CD8-positive, alpha-beta T cell (primary cell): ENCODE measurements at places on chromosomes 12 and 14. TPM values are rescaled to one million over a fixed set of nuclear protein-coding genes. Genes with fewer than 3 reads are reported as not detected.

DNA sequence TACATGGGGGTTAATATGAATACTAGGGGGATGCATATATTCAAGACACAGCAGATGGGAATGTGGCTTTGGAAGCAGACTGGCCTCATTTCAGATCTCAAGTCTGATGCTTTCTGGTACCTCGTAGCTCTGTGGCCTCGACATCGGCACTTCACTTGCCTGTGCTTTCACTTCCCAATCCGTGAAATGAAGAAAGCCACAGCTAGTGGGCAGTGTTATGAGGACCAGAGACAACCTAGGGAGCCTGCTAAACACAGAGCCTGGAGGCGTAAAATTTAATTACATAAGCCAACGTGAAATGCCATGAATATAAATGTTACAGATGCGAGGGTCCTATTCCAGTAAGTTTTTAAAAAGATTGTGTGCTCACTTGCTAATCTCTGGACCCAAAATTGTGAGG is 286.0 kb downstream of the TMEM132D start:
- DNase-seq = no peak

Gene WNT1
- total RNA-seq = 5.6 TPM

GRCh38 chr12:5222011-5222461 is 178.4 kb downstream of the KCNA5 start:
- DNase-seq = no peak

DNA sequence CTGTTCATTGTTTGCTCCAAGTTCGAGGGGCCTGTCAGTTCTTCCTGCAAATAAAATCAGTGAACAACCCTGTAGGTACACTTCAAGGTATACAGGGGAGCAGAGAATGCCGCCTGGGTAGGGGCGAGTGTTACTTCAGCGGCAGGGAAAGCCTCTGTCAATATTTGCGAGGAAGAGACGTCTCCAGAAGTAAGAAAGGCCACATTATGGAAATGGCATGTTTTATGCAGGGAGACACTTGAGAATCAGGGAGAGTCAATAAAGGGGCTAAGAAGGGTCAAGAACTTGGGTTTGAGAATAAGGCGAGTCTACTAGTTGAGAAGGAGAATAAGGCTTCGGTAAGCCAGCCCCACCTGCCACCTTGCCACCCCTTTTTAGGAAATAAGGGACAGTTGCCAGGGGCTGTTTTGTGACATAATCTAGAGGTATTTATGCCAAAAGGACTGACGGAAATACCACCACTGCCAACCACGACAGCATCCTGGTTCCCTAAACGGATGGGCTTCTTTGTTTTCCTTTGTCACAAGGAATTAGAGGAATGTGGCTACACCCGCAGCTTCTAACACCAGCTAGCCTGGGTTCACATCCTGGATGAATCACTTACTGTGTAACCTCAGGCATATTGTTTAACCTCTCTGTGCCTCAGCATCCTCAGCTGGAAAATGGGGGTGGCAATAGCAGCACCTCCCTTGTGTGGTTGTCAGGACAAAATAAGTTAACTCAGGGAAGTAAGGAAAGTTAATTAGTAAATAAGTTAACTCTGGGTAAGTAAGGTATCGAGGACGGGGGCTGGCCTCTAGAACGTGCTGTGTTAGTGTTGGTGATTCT is 67.7 kb downstream of the EID3 start:
- DNase-seq = no peak

DNA sequence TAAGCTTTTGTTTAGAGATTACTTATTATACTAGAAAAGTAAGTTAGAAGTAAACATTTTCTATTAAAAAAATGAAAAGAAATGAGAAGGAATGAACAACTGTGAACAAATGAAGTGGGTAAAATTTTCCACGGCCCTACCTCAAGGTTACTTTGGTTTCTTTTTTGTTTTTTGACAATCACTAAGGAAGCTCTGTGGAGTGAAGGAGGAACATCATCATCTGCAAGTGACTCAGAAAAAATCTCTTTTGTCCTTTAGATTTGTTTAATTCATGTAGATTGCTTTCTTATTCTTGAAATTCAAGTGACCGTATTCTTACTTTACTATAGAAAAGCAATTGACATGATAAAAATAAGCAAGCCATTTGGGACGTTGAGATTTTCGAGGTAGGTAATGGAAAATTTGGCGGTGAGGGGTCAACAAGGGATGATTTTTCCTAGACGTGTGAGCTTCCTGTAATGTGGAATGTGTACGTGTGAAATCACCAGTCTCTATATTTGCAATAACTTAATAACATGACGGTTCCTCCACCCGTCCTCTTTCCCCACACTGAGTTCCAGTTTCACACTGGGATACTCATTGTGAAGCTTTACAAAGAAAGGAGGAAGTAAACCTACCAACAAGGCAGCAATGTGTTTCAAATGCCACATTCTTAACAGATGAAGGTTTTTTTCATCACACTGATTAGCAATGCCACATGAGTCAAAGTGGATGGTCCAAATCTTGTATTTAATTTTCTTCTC is 62.3 kb upstream of the EGLN3 start:
- no peak for DNase-seq
